NCI-H146 (cell line): ENCODE measurements at places on chromosomes 12 and 14.

DNA sequence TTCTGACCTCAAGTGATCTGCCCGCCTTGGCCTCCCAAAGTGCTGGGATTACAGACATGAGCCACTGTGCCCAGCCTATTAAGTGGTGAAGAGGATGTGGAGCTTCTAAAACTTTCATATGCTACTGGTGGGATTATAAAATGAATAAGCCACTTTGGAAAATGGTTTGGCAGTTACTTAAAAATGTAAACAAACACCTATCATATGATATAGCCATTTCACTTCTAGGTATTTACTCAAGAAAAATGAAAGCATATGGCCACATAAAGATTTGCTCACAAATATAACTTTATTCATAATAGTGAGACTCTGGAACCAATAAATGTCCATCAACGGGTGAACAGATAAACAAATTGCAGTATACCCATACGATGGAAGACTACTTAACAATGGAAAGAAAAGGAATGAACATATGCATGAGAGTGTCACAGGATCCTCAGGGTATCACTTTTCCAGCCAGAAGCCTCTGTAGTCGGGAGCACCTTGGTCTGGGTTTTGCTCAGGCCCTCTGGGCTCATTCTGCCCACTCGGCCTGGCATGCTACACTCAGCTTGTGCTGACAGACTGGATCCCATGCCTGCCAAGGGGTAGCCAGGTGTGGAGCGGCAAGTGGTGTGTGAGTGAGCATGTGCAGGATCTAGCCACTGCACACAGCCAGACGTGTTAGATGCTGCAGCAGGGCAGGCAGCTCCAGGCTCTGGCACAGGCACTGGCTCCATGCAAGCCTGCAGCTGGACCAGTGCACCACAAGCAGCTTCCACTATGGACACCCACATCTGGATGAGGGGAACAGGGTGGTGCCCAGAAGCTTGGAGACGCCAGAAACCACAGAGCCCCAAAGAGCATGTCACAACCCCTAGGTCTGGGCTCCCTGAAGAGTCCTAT, 213.2 kb upstream of the DIO3 start:
- no peak for DNase-seq

- no peak for DNase-seq
Measured at GRCh38 chr12:39763071-39763889, 143.7 kb upstream of the ABCD2 start.

DNA sequence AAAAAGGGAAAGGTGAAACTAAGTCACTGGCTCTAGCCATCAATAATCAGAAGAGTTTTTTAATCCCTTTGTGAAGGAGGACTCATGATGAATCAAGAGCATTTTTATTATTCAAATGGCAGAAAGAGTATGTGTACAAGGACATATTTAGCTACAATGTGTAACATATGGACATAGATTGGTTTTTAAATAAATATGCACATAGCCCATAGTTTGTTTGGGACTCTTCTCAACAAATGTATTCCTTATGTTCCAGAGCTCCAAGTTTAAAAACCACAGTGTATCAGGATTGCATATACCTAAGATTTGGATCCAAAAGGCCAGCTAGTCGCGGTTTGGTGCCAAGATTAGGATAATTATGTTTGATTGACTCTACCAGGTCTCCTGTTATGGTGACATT, 104.2 kb downstream of the C12orf50 start:
- no peak for DNase-seq

- DNase-seq, result no peak
Measured at GRCh38 chr12:40439771-40440492, 215.1 kb downstream of the LRRK2 start.

- DNase-seq, result no peak
Measured at GRCh38 chr14:39097159-39097558, 5.9 kb downstream of the SEC23A start.

DNA sequence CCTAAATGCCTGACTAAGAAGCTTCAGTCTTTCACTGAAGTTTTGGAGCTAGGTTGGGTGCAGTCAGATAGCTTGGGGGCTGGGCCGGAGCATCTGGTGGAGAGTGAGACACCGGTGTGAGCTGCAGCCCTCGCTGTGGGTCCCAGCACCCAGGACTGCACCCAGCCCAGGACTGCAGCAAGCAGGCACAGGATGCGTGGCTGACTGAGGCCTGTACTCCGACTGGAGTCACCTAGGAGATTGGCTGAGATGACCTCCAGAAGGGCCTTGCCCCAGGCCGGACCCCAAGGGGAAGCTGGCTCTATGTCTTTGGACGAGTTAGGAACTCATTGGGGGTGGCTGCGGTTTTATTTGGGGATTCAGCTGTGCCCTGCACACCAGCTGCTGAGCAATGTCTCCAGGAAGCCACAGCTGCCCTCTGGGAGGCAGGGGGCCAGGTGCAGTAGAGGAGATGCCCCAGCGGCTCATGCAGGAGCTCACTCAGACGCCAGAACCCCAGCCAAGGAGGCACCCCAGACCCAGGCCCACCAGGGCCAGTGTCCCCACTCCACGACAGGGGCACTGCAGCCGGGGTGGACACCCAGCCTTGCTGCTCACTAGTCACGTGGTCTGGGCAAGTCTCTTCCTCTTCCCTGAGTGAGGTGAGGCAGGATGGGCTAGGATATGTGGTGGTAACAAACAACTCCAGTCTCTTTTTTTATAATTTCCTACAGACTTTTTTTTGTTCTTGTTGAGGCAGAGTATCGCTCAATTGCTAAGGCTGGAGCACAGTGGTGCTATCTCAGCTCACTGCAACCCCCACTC, 31.8 kb upstream of the RCOR1 start:
- DNase-seq, result no peak

DNA sequence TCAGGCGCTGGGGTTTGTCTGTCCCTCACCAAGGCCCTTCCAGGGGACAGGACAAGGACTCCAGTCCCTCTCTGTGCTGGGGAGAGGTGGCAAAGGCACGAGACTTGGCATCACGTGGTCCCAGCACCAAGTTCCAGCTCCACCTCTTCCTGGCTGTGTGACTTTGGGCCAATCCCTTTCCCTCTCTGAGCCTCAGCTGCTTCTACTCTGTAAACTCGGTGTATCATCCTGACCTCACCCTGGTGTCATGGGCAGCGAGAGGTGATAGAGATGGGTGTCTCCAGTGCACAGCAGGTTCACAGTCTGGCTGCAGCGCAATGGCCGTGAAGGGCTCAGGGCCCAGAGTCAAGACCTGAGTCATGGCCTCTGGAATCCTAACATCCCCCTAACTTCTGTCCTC, 54.0 kb downstream of the MVK start:
- DNase-seq, result no peak

- no peak for DNase-seq
Measured at GRCh38 chr12:9634969-9635754, 27.4 kb upstream of the KLRB1 start.

DNA sequence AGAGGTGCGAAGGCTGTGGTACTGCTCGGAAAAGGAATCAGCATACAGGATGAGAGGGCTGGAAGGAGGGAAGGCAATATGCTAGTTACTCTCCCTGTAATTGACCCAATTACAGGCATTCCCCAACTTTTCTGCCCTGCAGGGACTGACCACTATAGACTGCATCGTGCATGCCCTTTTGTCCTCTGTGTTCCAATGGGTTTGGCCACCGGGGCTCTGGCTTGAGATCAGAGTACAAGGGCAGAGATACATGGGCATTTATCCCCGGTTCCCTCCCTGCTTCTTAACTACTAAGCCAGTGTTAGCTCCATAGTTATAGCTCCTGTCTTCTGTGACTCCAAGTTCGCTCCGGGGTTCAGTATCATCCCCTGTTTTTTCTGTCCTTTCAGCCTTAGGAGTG, 59.7 kb downstream of the GTF2A1 start:
- no peak for DNase-seq

GRCh38 chr12:22881878-22882385, 257.0 kb downstream of the ETNK1 start:
- no peak for DNase-seq

DNA sequence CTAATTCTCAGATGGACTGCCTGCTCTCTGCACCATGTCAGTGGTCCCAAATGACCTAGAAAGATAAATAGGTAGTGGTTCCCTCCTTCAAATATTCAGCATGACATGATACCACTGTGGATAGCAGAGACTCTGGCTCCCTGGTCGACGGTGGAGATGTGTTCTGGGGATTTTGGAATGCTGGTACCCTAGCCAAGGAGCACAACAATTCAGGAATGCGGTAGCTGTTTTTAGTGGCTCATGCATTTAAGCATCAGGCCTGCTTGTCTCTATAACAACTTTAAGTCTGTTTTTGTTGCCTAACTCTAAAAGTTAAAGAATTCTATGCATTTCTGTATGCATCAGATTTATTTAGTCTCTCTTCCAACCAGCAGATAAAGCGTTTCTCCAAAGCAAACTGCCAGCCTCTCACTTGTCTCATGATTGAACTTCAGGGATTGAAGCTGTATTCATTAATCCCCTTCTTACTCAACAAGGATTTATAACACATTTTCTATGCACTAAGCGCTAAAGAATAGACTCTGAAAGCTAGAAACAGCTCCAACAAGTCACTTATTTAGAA, 164.9 kb upstream of the BMP4 start:
- no peak for DNase-seq

DNA sequence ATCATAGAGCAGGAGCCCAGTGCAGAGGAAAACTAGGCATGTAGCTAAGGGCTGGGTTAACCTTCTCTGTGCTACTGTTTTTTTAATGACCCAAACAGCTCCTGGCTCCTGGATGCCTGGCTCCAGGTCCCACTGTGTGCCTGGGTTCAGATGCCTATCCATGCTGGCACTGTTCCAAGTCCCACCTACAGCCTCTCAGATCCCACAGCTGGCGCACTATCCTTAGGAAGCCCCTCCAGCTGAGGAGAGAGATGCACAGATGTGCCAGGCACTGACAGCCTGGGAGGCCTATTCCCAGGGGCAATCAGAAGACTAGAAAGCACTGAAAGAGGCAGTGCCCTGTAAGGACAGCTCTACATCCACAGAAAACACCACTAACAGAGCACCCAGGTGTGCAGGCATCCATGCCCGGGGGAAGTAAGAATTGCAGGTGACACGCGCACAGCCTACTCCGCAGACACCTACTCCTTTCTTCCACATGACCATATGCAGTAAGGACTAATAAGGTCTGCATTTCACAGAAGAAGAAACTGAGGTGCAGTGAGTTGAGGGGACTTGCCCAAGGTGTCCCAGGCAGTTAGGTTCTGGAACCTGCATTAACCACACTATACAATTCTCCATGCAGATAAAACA, 51.2 kb downstream of the PITPNM2 start:
- peak; percentile 16 for DNase-seq
